ENCODE measurements at places on chromosomes 6 and 20.

DNA sequence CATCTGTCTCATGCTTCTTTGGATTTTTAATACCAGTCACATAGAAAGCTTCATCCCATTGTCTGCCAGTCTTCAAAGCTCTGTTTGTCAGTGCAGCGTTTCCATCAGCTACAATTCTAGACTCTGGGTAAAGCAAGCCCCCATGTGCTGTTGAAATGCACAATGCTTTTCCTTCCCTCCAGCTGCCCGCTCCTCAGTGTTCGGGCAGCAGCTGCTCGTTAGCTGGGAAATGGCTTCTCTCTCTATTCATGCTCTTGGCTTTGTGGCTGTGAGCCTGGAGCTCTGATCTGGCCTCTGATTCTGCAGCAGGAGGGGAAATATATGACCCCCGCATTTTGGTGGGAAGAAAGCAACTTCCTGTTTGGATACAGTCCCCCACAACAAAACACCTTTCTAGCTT is 213.0 kb upstream of the CDYL start:
- DNase-seq, result no peak

GRCh38 chr6:163170294-163170883 is 244.1 kb upstream of the QKI start:
- DNase-seq, result peak; percentile 16

- no peak for DNase-seq
These were observed 107.1 kb downstream of the PSMB1 start for GRCh38 chr6:170445971-170446370.

DNA sequence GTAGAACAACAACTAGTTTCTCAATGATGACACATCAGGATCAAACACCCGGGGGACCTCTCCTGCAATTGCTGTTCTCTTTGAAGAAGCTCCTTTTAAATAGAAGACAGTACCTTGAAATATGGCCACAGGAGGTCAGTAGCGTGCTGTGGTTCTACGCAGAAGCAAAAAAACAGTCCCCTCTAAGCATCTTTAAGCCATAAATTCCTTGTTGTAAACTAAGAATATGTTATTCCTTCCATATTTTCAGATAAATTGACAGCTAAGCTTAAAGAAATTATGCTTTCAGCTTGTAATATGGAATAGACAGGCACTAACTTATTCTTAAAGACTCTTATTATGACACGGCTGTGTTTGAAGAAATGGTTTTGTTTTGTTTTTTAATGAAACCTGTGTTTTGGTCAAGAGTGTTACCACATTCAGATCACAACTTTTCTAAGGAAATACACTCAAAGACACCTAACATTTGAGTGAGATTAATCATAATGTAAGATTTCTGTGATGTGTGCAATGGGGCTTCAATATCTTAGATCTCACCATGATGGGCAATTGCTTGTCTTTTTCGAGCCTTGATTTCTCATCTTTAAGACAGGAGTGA is 49.7 kb upstream of the IL20RA start:
- DNase-seq, result peak; percentile 63

DNA sequence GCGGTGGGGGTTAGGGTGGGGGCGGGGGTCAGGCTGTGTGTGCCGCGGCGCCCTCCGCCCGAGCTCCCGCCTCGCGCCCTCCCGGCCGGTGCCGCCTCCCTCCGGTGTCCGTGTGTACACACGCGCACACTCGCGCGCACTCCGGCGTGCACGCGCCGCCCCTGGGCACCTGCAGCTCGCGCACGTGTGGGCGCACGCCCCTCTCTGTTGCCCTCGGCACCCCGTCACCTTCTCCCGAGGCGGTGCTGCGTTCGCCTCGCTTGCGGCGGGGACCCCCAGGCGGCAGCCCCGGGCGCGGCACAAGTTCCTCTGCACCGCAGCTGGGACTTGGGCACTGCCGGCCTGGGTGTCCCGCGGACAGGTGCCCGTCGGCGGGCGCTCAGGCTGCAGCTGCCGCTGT is 525 bp downstream of the MACROD2 start:
- DNase-seq, result peak; percentile 15

DNA sequence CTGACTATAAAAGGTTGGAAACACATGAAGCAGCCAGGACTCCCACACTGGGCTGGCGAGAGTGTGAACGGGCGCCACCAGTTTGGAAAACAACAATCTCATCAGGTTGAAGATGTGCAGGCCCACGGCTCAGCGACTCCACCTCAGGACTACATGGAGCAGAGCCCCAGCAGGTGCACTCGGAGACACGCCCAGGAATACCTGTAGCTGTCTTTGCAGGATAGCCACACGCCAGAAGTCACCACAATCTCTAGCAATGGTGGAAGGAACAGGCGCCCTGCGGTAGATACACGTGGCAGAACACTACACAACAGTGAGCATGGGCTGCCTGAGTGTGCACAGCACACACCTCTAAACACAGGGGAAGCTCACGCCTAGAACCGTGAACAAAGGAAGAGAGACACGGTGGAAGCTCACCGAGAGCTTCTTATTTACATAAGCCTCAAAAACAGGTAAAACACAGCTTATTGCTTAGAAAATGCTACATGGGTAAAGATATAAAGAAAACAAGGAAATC is 28.7 kb upstream of the RPS6KA2 start:
- no peak for DNase-seq

GRCh38 chr6:145904868-145905267 is 59.3 kb downstream of the SHPRH start:
- DNase-seq, result no peak

GRCh38 chr20:59448851-59449444 is 148.5 kb downstream of the EDN3 start:
- DNase-seq, result peak; percentile 75

- no peak for DNase-seq
These were observed 201.3 kb upstream of the EXOC2 start for GRCh38 chr6:894274-894673.

DNA sequence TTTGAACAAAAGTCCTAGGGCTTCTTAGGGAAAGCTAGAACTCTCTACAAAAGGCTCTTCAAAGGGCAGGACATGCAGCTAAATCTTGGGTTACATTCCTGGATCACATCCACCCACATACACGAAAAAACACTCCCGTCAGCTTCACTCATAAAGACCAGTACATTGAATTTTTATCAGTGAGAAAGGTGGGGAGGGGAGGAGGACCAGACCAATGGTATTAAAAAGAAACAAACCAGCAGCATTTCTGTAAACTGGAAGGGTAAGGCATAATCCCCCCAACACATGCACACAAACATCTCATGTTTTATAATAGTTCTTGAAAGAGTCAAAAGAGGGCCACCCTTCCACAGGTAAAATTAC is 31.6 kb downstream of the MYLK4 start:
- no peak for DNase-seq

DNA sequence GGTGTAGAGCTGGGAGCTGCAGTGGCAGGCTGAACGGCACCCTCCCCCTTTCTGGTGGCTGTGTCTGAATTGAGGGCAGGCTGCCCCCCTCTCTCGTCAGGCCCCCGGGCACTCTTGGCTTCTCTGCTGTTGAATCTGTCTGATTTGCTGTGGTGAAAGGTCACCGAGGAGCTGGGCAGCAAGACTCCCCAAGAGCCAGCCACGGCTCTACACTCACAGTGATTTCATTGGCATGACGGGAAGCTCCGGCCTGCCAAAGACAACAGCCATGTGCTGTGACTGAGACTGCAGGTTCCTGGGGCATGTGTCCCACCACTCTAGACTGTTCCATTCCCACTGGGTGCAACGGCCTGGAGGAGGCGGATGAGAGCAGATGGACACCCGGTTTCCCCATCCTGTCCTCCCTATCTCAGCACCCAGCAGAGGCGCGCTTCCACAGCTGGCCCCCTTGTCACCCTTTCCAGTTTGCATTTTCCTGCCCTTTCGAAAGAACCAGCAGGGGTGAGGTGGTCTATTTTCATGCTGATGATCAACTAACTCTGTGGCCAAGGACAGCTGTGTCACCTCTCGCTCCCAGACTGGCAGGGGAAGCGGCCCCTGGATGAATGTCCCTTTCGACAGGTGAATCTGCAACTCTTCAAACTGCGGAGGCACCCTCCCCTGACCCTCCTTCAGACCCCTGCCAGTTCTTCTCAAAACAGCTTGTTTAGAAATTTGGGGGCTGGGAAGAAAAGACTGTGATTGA is 2.2 kb downstream of the APCDD1L start:
- peak; percentile 8 for DNase-seq

GRCh38 chr6:36829919-36830544 is 9.2 kb downstream of the CPNE5 start:
- no peak for DNase-seq

DNA sequence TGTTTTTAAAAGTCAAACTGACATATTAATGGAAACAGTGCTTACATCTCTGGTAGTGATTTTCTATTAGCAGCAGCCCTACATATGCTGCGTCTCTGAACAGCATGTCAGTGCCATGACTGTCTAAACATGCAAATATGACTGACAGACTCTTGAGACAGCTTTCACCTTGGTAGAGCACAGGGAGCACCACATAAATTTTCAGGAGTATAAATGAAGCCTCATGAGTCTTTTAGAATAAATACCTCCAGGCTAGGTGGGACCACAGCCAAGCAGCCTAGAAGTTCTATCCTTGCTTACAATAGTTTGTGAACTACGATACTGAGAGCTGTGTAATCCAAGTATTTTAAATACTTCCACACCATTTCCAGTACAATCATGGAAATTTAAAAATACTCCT is 410.7 kb upstream of the RUNX2 start:
- DNase-seq, result no peak

GRCh38 chr6:134937426-134937825 is 12.5 kb downstream of the ALDH8A1 start:
- DNase-seq, result peak; percentile 56

GRCh38 chr20:34859826-34860545 is 12.7 kb downstream of the GGT7 start:
- no peak for DNase-seq

DNA sequence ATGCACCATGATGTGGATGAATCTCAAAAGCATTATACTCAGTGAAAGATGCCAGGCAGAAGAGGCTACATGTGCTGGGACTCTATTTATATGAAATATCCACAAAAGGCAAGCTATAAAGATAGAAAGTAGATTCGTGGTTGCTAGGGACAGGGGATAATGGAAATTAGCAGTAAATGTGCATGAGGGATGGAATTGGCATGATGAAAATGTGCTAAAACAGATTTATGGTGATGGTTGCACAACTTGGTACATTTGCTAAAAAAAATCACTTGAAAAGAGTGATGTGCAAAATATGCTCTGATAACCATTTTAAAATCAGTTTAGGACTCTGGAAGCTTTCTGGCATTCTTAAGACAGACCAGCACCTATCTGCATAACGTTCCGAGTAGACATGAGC is 61.6 kb downstream of the ALDH8A1 start:
- DNase-seq, result peak; percentile 52

GRCh38 chr6:150343434-150343833 is 25.4 kb upstream of the IYD start:
- DNase-seq, result peak; percentile 37

GRCh38 chr6:163923658-163924411 is 509.3 kb downstream of the QKI start:
- no peak for DNase-seq

DNA sequence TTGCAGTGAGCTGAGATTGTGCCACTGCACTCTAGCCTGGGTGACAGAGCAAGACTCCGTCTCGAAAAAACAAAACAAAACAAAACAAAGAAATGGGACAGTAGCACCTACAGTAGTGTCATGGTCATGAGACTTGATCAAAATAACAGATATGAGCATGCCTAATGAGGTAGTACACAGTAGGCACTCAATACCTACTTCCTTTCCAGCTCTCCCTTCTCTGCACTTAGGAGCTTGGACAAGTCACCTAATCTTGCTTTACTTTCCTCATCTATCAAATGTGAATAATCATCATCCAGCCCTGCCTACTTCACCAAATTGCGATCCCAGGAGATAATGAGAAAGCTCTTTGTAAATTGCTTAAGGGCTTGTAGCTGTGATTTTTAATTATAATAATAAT is 55.4 kb upstream of the EPB41L1 start:
- DNase-seq, result no peak

DNA sequence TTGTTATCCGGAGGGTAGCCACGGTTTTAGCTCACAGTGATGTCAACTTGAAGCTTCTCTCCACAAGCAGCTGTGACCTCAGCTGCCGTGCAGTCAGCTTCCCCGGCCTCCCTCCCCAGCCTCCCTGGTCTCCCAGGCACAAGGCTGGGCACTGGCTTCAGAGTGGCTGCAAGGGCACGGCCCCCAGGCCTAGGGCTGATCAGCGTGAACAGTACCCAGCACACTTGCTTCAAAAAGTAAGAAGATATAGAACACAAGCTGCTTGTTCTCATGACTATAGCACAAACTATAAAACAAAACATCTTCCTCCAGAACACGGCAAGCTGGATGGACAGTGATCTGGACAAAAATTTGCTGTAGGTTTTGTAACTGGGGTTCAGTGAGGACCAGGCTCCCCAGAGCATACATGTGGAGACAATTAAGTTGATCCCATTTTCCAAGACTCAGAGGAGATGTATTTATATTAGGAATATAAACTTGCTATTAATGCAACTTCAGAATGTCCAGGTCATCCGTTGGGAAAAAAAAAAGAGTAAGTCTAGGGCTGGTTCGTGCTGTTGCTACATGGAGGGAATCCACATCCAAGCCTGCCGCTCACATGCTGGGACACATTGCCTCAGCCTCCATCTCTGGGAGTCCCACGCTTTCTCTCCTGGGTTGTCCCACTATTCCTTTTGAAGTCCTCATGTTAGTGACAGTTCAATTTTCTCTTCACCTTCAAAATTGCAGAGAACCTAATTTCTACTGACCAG is 199.4 kb upstream of the THBS2 start:
- DNase-seq, result no peak

GRCh38 chr20:17896193-17896723 is 72.3 kb downstream of the SNX5 start:
- no peak for DNase-seq

- no peak for DNase-seq
These were observed 9.1 kb upstream of the MAP1LC3A start for GRCh38 chr20:34549291-34549928.

GRCh38 chr6:127879685-127880084 is 21.2 kb downstream of the THEMIS start:
- no peak for DNase-seq

GRCh38 chr6:39468385-39468784 is 145.9 kb upstream of the KCNK16 start:
- DNase-seq, result no peak

- peak; percentile 77 for DNase-seq
These were observed 38.0 kb downstream of the TGM2 start for GRCh38 chr20:38126932-38127621.

- peak; percentile 28 for DNase-seq
These were observed 564.0 kb upstream of the AGPAT4 start for GRCh38 chr6:161837854-161838253.
